ENCODE measurements at places on chromosomes 7 and 10.

- no peak for DNase-seq
Observed at GRCh38 chr10:23461557-23461956, 22.7 kb downstream of the OTUD1 start.

DNA sequence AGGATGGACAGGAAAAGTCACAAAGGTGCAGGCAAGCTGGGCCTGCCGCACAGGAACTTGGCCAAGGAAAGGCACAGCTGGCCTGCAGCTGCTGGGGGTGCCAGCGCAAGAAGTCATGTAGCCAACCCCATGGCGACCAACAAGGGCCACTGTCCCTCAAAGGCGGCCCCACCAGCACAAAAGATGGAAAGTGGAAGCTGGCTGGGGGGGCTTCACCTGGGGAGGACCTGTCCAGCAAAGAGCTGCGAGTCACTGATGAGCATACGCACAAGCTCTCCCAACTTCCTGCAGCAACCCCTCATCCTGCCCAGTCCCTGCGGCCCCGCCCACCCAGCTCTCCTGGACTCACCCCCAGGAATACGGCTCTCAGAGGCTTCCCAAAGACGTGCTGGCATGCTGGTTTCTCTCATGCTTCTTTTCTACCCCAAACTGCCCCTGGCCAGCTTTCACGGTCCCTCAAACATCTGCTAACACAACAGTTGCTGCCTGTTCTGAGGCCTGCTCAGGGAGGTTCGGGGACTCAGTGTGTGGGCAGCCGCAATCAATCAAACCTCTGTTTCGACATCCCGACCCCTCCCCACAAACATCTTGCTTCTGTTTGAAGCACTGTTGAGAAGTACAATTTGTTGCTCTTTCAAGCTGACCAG is 67.6 kb downstream of the FAM53B start:
- DNase-seq, result no peak

GRCh38 chr7:74084722-74085578 is 1.3 kb downstream of the LIMK1 start:
- no peak for DNase-seq

DNA sequence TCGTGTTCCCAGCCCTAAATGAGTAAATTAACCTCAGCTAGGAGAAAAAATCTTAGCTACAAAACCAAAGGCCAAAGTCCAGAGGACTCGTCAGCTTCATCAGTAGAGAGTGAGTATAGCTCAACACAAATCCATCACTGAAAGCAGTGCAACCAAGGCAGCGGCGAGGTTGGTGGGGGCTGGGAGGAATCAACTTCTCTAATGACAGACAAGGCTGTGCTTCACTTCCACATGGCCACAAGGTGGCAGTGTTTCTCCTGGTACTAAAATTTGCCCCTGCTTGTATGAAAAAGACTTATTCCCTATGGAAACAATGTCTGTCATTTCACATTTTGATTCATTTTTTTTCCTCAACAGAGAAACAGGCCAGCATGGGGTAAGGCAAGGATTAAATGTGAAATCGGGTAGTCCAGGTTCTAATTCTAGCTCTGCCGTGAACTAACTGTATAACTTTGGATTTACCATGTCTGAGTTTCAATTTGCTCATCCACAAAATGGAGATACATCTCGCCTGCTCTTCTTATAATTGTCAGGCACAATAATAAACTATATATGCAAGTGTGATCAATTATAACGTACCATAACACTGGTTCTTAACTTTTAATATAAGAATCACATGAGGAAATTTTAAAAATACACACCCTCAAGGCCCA is 39.3 kb downstream of the FAS start:
- DNase-seq, result peak; percentile 27

- DNase-seq, result peak; percentile 18
Observed at GRCh38 chr7:1505731-1506550, 1.8 kb upstream of the INTS1 start.

DNA sequence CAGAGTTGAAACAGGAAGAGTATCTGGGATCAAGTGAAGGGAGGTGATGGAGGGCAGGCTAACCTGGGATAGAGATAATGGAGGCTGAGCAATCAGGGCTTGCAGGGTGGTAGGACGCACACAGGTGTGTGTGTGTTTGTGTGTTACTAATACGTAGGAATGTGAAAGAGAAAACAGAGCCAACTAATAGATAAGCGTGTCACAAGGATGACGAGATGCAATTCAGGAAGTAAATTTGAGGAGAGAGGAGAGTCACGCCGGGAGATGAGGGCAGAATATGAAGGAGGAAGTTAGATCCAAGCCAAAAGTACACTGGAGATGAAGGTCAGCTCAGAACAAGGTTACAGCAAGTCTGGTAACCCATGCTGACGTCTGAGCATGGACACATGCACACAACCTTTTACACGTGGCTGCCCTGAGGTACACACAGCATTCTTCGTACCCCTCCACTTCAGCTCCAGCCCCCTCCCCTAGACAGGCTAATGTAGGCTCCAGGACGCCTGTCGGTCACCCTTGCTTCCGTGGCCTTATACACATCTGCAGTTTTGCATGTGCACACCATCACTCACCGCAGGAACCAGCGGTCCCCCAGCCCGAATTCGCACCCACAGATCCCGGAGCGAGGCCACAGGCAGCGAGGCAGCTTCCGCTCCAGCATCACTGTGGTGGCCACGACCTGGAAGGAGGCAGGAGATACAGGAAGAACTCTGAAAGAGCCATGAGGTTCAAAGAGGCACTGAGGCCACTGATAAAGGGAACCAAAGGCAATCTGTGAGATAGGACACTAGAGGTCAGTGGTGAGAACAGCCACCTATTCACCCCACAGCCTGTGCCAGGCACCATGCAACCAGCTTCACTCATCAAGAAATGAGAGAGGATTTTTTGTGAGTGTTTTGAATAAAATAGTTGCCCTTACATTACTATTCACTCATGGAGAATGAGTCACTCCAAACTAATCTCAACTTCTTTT is 23.7 kb upstream of the TRPV6 start:
- DNase-seq, result no peak

- DNase-seq, result no peak
Observed at GRCh38 chr10:79604294-79604693, 6.4 kb upstream of the SFTPA1 start.

GRCh38 chr7:2090526-2091520 is 141.9 kb downstream of the MAD1L1 start:
- no peak for DNase-seq

- DNase-seq, result no peak
Observed at GRCh38 chr10:70558295-70558694, 44.2 kb downstream of the PRF1 start.

- no peak for DNase-seq
Observed at GRCh38 chr7:55021053-55021452, 2.2 kb downstream of the EGFR start.

- no peak for DNase-seq
Observed at GRCh38 chr10:110700947-110701616, 56.9 kb downstream of the RBM20 start.
